Stimulated activated CD4-positive, alpha-beta T cell treated with anti-CD3 and anti-CD28 coated beads, TNF-alpha, amount 100 ng/mL, for 1 hour (primary cell): ENCODE measurements at places on chromosomes 1 and 21.

DNA sequence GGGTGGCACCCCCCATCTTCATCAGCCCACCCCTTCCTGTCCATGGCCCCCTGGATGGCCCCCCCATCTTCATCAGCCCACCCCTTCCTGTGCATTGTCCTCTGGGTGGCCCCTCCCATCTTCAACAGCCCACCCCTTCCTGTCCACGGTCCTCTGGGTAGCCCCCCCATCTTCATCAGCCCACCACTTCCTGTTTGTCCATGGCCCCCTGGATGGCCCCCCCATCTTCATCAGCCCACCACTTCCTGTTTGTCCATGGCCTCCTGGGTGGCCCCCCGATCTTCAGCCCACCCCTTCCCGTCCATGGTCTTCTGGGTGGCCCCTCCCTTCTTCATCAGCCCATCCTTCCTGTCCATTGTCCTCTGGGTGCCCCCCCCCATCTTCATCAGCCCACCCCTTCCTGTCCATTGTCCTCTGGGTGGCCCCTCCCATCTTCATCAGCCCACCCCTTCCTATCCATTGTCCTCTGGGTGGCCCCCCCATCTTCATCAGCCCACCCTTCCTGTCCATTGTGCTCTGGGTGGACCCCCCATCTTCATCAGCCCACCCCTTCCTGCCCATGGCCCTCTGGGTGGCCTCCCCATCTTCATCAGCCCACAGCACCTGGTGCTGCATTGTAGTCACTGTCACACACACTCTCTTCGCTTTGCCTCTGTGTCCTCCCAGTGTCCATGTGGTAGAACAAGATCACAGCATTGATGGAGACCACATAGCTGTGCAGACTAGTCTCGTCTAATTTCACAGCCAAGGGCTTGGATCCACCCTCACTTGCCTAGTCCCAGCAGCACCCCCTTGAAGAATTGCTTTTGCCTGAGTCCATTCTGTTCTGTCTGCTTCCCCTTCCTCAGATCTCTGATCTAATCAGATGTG, 95.9 kb downstream of the PCBP3 start:
- DNase-seq = no peak

DNA sequence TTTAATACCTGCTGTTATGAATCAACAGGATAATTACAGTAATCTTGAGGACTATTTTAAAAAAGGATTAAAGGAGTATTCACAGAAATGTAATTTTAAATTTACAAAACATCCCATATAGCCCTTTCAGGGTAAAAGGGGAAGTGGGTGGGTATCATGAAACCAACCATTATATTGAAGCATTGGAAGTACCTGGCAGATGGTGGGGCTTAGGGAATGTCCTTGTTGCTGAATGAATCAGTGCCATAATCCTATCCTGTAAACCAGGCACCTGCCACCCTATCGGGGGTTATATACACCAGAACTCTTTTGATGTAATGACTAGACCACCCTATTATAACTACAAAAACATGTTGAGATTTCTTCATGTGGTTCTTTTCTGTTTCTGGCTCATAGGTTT, 30.4 kb downstream of the CDC14A start:
- DNase-seq = no peak

DNA sequence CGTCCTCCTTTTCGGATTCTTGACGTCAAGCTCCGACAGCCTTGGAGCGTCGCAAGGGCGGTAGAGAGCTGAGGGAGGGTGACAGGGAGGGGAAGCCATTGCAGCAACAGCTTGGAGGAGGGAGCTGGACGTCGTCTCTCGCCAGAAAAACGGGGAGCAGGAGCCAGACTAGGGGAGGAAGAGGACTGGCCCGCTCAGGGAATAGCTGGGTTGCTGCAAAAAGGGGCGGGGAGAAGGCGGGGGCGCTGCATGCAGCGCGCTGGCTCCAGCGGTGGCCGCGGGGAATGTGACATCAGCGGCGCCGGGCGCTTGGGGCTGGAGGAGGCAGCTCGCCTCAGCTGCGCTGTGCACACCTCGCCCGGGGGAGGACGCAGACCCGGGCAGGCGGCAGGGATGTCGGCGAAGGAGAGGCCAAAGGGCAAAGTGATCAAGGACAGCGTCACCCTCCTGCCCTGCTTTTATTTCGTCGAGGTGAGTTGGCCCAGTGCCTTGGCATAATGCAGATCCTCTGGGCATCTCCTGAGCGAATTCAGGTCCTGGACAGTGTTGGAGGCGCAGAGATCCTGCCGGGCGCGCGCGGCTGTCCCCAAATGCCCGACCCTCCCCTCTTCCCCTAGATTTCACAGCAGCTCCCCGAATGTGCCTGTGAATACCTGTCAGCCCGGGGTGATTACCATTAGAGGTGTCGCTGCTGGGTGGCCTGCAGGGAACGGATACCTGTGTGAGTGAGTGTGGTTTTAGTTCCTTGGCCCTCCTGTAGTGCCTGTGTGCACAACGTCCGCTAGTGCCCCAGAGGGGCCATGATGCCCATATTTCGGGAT, at the start of gene PLPPR4:
Gene PLPPR4, plus strand, starts transcription at position 292 of the 821 bp plus-strand sequence. Its CDS starts 102 bp downstream, at position 394.
- DNase-seq = no peak

DNA sequence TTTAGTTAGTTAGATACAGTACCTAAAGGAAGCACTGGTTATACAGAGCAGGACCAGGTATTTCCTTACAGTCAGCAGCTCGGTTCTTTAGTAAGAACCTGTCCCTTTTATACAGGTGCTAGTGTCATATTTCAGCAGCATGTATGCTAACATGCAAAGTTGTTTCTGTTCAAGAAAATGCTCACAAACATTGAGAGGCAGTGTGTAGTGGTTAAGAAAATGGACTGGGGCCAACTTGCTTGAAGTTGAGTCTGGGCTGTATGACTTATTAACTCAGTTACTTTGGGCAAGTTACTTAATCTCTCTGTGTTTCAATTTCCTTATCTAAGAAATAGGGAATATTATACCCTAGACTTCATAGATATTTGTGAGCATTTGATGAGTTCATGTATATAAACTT, 31.1 kb downstream of the AK4 start:
- DNase-seq = no peak

DNA sequence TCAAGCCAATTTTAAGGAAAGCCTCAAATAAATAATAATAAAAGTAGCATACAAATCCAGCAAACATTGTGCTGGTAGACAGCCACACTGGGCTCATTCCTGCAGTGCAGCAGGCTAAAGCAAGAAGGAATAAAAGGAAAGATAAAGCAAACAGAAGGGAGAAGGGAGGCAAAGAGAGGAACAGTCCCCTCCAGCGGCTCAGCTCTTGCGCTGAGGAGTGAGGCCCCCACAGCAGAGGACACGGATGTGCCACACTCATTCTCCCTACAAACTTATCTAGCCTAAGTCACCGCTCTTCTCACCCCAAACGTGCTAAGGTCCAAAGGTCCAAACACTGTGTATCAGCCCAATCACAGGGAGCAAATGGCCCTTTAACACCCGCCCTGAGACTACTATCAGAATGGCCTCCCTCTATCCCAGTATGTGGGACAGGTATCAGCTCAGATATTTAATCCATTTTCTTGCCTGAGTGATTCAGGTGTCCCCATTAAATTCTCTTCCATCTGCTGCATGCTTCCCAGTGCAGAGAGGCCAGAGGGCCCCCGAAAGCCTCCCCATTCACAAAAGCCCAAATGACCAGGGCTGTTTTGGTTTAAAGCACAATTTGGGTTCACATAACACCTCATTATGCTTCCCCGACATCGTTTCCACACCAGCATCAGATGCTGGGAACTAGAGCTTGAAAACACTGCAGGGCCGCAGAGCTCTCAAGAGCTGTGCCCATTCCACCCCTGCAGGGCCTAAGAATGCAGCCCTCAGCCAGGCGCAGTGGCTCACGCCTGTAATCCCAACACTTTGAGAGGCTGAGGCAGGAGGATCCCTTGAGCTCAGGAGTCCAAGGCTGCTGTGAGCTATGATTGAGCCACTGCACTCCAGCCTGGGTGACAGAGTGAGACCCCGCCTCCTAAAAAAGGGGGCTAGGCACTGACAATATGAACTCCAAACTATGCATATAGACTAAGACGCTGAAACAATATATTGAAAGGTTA, 17.8 kb downstream of the CAPZB start:
- no peak for DNase-seq

- no peak for DNase-seq
Observed at GRCh38 chr1:17717594-17718535, 37.3 kb upstream of the ACTL8 start.

DNA sequence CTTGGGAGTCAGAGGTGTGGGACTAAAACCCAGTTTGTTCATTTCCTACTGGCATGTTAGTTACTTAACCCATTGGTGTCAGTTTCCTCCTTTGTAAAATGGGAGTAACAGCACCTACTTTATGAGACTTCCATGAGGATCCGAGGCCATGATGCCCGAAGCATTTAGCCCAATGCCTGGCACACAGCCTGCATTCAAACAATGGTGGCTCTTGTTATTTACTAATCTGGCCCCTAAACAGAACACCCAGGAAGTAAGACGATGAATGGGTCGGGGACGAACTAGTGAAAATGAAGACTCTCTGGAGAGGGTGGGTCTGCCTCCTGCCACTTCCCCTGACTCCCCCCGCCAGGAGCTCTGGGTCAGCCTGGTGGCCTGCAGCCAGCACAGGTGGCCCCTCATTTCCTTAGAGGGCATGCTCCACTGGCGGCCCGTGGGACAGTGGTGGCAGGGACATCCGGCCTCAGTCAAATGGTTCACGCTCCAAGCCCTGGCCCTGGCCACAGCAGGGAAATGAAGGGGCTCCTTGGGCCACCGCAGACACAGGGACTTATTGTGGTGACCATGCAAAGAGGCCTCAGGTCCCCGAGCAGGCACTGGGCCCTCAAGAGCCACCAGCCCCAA, 9.5 kb upstream of the TAS1R2 start:
- no peak for DNase-seq

- DNase-seq = no peak
Observed at GRCh38 chr1:244350027-244350426, 101.7 kb downstream of the ADSS2 start.

DNA sequence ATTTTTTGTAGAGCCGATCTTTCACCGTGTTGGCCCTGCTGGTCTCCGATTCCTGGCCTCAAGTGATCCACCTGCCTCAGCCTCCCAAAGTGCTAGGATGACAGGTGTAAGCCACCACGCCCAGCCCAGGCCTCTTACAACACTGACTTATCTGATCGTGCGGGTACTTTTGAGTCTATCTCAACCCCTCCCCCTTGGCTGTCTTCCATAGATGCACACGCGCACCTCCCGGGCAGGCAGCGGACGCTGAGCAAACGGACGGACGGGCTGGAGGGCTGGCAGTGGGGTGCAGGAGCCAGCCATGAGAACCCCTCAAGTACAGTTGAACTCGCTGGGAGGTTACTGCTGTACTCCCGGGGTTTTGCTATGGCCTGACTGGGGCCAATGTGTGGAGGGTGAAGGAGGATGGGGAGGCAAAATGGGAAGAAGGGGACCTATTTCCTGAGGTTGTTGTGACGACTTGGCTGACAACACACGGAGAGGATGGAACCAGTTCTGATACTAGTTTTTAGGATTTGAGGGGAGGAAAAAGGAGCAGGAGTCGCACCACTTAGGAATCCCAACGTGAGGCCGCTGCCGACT, 959 bp downstream of the CD58 start:
- no peak for DNase-seq

- no peak for DNase-seq
Observed at GRCh38 chr1:15137809-15138208, 15.7 kb upstream of the TMEM51 start.

DNA sequence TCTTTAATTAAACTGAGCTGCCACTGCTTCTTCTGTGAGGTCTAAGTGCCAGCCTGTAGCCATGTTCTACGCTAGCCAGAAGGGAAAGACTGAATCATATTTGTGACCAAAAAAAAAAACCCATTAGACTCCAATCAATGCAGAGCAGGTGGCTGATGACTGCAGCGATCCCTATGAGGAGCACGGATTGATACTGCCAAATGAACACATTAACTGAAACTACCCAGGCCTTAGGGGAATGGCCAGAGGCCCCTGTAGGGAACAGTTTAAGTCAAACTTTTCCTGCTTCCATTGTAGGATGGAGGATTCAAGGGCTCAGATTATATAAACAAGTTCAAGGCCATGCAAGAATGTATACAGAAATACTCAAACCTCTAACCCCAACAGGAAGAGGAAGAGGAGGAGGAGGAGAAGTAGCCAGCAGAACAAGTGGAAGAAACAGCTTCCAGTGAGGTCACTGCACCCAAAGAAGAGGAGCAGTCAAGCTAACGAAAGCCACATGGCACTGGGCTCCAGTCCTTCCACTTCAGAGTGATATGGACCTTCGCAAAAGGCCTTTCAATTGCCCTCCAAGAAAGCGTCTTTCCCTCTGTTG, 328.3 kb downstream of the SMYD3 start:
- DNase-seq = no peak

GRCh38 chr1:115685029-115685705, 43.4 kb downstream of the VANGL1 start:
- DNase-seq = no peak

DNA sequence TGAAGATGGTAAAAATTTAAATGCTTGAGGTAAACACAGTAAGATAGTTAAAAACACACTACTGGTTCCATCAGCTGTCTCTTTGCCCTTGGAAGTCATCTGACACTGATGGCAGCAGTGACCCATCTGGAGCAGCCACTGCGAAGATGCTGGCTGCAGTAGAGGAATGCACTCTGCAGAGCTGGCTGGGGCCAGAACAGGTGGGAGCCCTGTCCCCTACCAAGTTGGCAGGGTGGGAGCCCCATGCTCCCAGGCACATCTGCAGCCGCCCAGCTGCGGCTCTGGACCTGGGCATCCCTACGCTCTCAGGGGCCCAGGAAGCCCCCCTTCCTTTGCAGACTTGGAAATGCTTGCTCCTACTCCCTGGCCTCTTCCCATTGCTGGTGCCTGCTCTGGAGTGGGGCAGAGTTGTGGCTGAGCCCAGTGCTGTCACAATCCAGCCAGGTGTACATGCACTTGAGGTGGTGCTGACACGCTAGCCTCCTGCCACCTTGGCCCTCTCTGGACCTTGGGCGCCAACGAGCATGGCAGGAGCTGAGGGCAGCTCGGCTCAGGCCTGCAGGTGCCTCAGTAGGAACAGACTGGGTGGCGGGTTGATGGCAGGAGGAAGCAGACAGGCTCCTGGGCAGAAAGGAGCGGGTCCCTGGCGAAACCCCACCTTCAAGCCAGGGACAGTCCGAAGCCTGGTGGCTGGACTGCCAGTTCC, 227.0 kb downstream of the FGGY start:
- DNase-seq = no peak
